ENCODE measurements at places on chromosomes 7 and 10.

DNA sequence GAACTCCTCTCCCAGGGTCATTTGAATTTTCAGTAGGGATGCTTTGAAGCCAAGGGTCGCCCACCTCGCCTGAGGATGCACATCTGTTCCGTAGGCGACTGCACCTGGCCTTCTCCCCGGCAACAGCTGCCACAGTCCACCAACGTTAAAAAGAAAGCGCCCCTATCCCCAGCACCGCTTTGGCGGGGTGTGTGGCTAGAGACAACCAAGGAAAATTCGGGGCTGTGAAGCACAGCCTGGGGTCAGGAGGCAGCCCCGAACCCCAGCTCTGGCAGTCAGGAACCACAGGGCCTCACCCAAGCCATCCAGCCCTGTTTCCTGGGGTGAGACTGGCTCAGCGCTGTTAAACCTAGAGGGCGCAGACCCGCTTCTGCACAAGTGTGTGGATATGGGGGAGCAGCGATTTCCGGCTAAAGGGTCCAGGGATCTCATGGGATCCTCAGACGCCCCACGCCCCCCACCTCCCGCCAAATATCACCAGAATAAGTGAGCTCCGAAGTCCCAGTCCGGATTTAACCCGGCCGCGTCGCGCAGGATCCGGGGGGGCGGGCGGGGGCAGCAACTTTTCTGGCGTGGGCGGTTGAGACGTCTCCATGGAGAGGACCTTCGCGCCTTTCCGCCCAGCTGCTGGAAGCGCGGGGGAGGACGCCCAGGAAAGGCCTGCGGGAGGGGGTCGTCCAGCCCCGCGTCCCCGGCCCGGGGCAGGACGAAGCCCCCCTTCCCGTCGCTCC is 822 bp downstream of the ZC3HAV1L start:
- peak; percentile 70 for DNase-seq

DNA sequence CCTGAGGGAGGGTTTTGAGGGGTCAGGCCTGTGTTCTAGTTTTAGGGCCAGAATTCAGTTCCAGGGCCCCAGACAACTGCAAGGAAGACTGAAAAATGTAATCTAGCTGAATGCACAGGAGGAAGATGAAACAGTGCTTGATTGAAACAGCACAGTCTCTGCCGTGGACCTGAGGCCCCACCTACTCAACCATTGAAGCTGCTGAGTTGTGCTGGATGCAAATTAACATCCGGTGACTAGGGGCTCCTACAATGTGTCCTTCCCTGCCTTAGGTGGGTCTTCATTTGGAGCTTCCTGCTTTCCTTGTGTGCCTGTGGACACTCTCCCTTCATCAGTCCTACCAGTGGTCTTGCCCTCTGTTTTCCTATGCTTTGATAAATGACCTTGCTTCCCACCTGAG is 5.7 kb downstream of the GLRX3 start:
- no peak for DNase-seq

GRCh38 chr7:151351967-151352366 is 10.4 kb downstream of the NUB1 start:
- DNase-seq, result no peak

- DNase-seq, result no peak
Measured at GRCh38 chr10:116626815-116627214, 6.1 kb downstream of the PNLIPRP2 start.

GRCh38 chr10:12568391-12569009 is 219.2 kb downstream of the CAMK1D start:
- no peak for DNase-seq

DNA sequence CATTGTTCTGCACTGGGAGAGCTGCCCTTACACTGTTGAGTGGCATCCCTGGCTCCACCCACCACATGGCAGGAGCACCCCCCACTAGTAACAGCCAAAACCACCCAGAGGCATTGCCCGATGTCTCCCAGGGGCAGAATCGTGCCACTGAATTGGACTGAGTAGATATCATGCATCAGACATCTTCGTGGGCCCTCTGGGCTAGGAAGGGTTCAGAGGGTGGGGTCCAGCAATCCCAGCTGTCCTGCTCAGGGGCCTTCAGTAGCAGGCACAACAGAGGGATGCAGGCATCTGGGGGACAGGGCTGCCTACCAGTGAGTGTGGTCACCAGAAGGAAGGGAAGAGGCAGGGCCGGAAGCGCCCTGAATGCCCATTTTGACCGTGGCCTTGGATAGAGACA is 119.7 kb upstream of the PPP2R2D start:
- no peak for DNase-seq

DNA sequence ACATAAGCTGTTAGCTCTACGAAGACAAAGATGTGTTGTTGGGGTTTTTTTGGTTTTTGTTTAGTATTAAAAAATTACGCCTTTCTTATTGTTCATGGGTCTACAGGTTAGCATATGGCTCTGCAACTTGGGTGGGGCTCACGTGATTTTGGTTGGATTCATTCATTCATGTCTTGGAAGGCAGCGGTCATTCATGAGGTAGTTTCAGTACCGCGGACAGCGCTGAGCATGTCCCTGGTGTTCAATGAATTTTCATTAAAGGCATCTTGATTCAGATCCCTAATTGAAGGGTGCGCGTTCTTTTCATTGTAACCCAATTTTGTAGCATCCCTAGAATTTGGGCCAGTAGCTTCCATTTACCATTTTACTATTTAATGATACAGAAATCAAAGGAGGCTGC is 42.9 kb upstream of the TCERG1L start:
- DNase-seq, result peak; percentile 81

DNA sequence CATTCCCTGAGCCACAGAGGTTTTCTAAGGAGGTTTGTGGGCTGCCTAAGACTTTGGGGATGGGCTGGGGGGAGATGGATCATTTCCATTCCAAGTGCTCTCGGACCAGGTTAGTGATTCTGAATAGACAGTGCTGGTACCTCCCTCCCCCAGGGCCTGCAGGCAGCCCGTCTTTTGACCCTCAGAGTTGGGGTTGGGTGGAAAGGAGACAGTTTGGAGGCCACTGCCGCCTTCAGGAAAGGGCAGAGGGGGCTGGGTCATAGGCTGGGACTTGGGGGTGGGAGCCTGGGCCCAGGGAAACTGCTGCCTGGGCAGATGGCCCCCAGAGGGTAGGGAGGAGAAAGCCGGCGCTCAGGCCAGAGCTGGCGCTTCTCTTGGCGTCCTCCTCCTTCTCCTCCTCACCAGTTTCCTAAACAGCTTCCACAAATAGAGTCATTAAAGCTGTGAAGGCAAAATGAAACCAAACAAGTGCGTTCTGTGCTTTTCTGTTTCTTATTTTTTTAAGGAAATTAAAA is 4.4 kb downstream of the UNC5B start:
- DNase-seq, result no peak

GRCh38 chr10:113093188-113094113 is 143.4 kb downstream of the TCF7L2 start:
- no peak for DNase-seq

DNA sequence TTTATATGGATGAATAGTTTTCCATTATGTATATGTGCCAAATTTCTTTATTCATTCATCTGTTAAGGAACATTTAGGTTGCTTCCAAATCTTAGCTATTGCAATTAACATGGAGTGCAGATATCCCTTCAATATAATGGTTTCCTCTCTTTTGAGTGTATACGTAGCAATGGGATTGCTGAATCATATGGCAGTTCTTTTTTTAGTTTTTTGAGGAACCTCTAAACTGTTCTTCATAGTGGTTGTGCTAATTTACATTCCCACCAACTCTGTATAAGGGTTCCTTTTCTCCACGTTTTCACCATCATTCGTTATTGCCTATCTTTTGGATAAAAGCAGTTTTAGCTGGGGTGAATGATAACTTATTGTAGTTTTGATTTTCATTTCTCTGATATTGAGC is 46.5 kb downstream of the FAS start:
- DNase-seq, result no peak

Data from eye (tissue), 1 donor.